ENCODE measurements at places on chromosomes 11 and 22.

GRCh38 chr11:46912526-46913150 lies 5.7 kb downstream of the LRP4 start:
- H3K36me3 ChIP-seq: no peaks in the 10 kb centered on the region
- peaks cover 46% of the 10 kb centered on the region for H3K27me3 ChIP-seq
- no peak overlapping the region for H3K27ac ChIP-seq
- peaks cover 14% of the 10 kb centered on the region for H3K4me1 ChIP-seq
- no peak overlapping the region for H3K4me3 ChIP-seq

- H3K27ac ChIP-seq: no peak overlapping the region
- peaks cover 4% of the 10 kb centered on the region for H3K4me1 ChIP-seq
- H3K27me3 ChIP-seq: no peaks in the 10 kb centered on the region
- H3K4me3 ChIP-seq: no peak overlapping the region
- no peaks in the 10 kb centered on the region for H3K36me3 ChIP-seq
These were observed 1.5 kb downstream of the LRRC75B start for GRCh38 chr22:24591286-24591830.

DNA sequence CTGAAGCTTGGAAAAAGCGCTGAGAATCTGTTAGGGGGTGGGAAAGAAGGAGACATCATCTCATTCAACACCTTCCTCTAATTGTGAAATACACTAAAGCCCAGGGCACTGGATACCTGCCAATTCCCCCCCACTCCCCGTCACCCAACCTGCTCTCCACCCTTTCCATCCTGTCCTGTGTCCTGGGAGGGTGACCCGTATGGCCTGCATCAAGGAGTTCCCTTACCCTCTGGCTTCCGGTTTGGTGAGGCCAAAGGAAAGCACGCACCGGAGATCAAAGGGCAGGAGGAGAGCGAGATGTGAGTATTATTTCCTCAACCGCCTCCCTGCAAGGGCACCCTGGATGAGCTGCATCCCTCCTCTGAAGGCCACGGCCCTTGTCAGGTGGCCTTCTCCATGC lies 65.0 kb upstream of the PTPRJ start:
- peaks cover 57% of the 10 kb centered on the region for H3K4me1 ChIP-seq
- H3K27me3 ChIP-seq: no peaks in the 10 kb centered on the region

DNA sequence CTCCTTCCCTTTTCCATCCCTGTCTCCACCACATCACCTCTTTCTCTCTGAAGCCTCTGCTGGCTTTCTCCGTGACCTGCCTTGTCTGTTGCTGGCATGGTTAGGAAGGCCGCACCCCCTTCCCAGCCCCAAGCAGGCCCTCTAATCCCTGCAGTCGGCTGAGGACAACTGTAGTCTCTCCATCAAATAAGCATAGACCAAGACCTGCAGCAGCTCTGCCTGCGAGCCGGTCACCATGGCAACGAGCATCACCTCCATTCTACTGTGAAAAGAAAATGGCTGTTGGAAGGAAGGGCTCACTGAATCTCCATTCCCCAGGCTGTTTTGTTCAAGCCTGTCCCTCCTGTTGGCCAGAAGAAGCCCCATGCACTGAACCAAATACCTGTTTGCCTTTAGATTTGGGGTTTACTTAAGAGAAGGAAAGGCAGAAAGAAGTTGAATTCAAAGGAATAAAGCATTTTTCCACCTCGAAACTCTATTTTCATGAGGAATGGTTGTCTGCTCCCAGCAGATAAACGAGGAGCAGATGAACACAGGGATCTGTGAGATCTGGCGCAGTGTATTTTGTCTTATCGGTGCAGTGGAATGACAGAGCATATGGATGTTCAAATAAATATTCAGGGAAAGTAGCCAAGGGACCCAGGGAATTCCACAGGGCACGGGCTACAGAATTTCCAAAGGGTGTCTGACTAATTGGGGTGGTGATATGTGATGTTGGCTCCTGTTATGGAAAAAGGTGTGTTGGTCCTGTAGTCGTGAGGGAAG lies 113.1 kb upstream of the TTC12 start:
- no peaks in the 10 kb centered on the region for H3K27me3 ChIP-seq
- no peak overlapping the region for H3K4me3 ChIP-seq
- H3K27ac ChIP-seq: no peak overlapping the region
- no peak for DNase-seq

- peak overlapping the region; percentile 78 for H3K27ac ChIP-seq
- peaks cover 63% of the 10 kb centered on the region for H3K4me1 ChIP-seq
- peaks cover 7% of the 10 kb centered on the region for H3K36me3 ChIP-seq
- no peak for DNase-seq
- peaks cover 7% of the 10 kb centered on the region for H3K27me3 ChIP-seq
These were observed 1.0 kb downstream of the CBX7 start for GRCh38 chr22:39151329-39151975.

DNA sequence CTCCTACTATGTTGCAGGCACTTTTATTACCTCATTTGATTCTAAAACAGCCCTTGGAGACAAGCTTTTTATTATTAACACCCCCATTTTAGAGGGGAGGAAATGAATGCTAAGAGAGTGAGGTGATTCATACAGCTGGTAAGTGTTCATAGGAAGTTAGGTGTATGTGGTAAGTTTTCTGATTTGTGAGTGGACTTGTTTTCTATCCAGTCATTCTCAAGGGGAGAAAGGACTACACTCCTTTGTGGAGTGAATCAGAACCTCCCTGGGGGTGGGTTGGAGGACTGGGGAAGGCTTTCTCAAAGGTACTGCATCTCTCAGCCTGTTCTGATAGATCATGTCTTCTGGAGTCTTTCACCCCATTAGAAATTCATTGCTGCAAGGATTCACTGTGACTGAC lies 23.5 kb downstream of the PKNOX2 start:
- no peak overlapping the region for H3K4me3 ChIP-seq
- no peaks in the 10 kb centered on the region for H3K27me3 ChIP-seq
- no peak overlapping the region for H3K27ac ChIP-seq
- H3K36me3 ChIP-seq: no peaks in the 10 kb centered on the region
- no peaks in the 10 kb centered on the region for H3K4me1 ChIP-seq

All from CD4-positive, alpha-beta memory T cell (primary cell).